ENCODE measurements at places on chromosomes 13 and 19.

- peak; percentile 92 for DNase-seq
Measured at GRCh38 chr19:3852614-3853254, 16.1 kb downstream of the ZFR2 start.

- DNase-seq: peak; percentile 74
Measured at GRCh38 chr13:75760131-75761021, 124.2 kb downstream of the LMO7 start.

GRCh38 chr19:3780786-3781304 is 5.3 kb downstream of the MATK start:
- DNase-seq: no peak

DNA sequence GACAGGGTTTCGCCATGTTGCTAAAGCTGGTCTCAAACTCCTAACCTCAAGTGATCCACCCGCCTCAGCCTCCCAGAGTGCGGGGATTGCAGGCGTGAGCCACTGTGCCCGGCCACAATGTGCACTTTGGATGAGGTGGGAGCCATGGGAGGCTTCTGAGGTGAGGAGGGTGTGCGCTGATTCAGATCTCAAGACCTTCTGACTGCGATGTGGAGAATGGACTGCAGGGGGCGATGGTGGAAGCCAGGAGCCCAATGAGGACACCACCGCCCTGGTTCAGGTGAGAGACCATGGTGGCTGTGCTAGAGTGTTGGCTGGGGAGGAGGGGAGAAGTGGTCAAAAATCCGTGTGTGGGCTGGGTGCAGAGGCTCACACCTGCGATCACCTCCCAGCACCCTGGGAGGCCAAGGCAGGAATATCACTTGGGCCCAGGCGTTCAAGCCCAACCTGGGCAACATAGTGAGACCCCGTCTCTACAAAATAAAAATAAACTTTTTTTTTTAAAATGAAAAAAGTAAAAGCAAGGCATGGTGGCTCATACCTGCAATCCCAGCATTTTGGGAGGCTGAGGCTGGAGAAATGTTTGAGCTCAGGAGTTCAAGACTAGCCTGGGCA is 5.6 kb downstream of the INAFM1 start:
- no peak for DNase-seq

DNA sequence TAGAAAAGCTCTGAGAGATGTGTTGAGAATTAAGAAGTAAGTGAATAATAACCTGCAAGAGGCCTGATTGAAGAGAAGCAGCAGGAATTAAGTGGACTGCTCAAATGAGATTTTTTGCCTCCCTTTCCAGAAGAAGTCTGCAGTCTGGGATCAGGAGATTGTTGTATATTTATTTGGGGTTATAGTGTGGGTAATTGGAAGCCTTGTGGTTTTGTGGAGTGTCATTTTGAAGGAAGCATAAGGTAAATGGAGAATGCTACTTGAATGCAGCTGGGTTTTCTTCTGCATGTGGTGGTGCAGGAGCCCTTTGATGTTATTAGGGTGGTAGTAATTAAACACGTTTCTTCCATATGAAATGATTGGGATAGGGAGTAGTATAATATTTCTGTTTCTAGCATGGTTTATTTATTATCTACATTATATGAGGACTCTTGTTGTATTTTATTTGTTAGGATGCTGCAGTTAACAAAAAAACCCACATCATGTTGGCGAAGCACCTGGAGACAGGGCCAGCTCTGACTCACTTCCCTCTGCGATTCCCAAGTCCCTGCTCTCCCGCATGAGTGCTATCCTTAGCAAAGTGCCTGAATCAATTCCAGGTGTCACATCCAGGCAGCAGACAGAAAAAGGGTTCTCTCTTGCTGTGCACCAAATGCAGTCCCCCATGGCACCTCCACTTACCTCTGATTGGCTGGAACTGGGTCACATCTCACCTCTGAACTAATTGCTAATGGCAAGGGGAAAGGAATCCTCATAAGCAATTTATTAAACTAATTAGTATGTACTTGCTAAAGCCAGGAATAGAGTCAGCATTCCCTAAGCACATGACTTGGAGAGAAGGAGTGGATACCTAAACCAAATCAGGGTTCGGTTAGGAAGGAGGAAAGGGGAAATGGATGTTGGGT is 54.8 kb downstream of the DGKH start:
- DNase-seq: no peak

DNA sequence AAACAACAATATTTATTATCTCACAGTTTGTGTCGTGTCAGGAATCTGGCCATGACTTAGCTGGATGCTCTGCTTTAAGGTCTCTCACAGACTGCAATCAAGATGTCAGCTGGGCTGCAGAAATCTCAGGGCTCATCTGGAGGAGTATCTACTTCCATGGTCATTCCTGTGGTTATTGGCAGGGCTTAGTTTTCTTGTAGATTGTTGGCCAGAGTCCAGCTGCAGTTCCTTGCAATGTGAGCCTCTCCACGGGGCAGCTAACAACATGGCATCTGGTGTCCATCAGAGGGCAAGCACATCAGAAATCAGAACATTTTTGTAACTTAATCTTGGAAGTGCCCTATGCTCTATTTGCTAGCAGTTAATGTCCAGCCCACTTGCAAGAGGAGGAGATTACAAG is 45.7 kb upstream of the TDRD3 start:
- peak; percentile 78 for DNase-seq

GRCh38 chr19:45195764-45196163 is 17.2 kb downstream of the BLOC1S3 start:
- DNase-seq: peak; percentile 24

DNA sequence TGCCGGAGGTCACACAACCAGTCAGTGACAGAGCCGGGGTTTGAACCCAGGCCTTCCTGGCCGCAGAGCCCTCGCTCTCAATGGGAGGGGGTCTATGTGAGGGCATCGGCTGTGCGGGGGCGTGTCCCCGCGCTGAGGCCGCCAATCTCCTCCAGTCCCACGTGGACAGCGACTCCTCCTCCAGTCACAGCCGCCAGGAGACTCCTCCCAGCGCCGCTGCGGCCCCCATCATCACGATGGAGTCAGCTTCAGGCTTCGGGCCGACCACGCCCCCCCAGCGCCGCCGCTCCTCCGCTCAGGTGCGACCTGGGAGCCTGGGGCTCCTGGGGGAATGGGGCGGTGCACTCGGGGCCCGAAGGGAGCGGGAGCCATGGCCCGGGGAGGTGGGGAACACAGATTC is 6.0 kb downstream of the SPRED3 start:
- DNase-seq: no peak

- no peak for DNase-seq
Measured at GRCh38 chr13:99811067-99811700, 160.4 kb downstream of the ZIC5 start.

GRCh38 chr13:93262729-93263345 is 36.2 kb downstream of the GPC6 start:
- peak; percentile 75 for DNase-seq

GRCh38 chr13:107574517-107575210 is 640.7 kb downstream of the LIG4 start:
- no peak for DNase-seq

GRCh38 chr19:17305216-17305516 is 506 bp upstream of the MRPL34 start:
- no peak for DNase-seq

GRCh38 chr19:50723735-50724521 is 764 bp downstream of the CLEC11A start:
- DNase-seq: no peak

DNA sequence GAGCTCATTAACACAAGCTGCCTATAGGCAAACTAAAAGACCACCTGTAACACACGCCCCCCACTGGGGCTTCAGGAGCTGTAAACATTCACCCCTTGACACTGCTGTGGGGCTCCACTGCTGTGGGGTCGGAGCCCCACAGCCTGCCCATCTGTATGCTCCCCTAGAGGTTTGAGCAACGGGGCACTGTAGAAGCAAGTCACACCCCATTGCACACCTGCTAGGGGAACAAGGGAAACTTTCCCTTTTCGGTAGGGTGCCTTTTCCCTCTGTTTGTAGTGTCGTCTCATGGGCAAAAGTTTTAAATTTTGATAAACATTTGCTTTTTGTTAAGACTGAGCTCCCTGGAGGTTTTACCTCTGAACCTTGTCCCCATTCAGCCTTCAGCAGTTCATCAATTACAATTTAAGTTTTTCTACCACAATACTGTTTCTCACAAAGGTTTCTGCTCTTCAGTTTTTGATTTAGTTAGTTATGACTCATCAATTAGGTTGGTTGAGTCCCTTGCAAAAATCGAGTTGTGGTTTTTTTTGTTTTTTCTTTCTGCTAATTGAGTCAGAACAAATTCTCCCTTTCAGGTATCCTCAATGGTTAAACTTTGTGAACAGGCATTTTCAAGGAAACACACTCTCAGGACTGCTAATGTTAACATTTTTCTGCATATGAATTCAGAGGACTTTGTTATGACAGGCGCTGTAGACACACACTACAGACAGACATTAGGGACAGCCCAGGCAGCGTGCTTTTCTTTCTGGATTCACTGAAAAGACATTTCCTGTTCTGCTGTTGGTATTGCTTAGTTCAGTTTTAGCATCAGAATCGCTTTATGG is 35.1 kb downstream of the ZNF433 start:
- DNase-seq: no peak

GRCh38 chr13:51478418-51479198 is 25.8 kb upstream of the INTS6 start:
- no peak for DNase-seq

- no peak for DNase-seq
Measured at GRCh38 chr13:21744149-21744548, 73.3 kb downstream of the FGF9 start.

GRCh38 chr19:33290082-33290815 is 12.1 kb downstream of the CEBPA start:
- DNase-seq: no peak

DNA sequence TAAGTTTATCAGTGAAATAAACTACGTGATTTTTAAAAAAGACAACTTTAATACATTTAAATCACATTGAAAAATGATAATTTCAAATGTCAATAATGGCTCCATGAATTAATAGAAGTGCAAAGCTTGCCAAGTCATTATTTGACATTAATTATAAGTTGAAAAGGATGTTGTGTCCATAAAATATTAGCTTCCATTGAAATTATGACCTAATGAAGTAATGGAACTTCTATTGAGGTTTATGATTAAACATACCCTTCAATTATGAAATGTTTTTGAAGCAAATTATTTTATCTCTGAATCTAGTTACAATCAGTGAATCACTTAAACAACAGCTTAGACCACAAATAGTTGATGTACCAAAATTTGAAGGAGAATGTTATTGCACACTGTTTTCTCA is 144.2 kb downstream of the SLITRK6 start:
- DNase-seq: no peak

- no peak for DNase-seq
Measured at GRCh38 chr13:29196409-29197074, 376.4 kb downstream of the MTUS2 start.

DNA sequence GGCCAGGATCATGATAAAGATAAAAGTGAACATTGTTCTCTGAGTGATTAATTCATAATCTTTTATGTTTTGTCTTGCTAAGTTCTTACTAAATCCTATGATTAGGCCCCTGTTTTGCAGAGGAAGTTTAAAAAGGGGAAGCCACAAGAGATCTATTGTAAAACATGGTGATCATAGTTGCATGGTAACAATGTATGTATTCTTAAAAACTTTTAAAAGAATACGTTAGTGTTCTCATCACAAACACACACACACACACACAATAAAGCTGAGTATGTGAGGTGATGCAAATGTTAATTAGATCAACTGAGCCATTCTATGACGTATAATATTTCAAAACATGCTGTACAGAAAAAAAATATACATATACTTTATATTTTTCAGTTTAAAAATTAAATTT is 51.2 kb downstream of the MBD3L2B start:
- no peak for DNase-seq

- DNase-seq: no peak
Measured at GRCh38 chr19:41194157-41194552, 1.1 kb downstream of the CYP2S1 start.

- no peak for DNase-seq
Measured at GRCh38 chr13:110876609-110877008, 38.3 kb downstream of the ANKRD10 start.

GRCh38 chr13:44805585-44805984 is 183.7 kb downstream of the NUFIP1 start:
- DNase-seq: no peak

- DNase-seq: no peak
Measured at GRCh38 chr19:46785054-46785979, 3.1 kb downstream of the SLC1A5 start.

- no peak for DNase-seq
Measured at GRCh38 chr13:85212692-85213091, 586.5 kb downstream of the SLITRK6 start.

- no peak for DNase-seq
Measured at GRCh38 chr13:102854675-102855074, 8.8 kb downstream of the ERCC5 start.

- DNase-seq: no peak
Measured at GRCh38 chr13:43965459-43965845, 85.7 kb downstream of the LACC1 start.

GRCh38 chr13:110593430-110594130 is 21.8 kb upstream of the NAXD start:
- peak; percentile 65 for DNase-seq

- DNase-seq: no peak
Measured at GRCh38 chr19:33647146-33647545, 25.4 kb downstream of the CHST8 start.

Measured in LHCN-M2 (cell line).